Glutamatergic neuron (in vitro differentiated cells): ENCODE measurements at places on chromosomes 3 and 15.

- DNase-seq = no peak
- H3K27ac ChIP-seq = no peak overlapping the region
- H3K4me3 ChIP-seq = no peak overlapping the region
- H3K27me3 ChIP-seq = no peaks in the 10 kb centered on the region
- no peaks in the 10 kb centered on the region for H3K4me1 ChIP-seq
- no peaks in the 10 kb centered on the region for H3K36me3 ChIP-seq
Measured at GRCh38 chr3:99579246-99579645, 59.1 kb upstream of the COL8A1 start.

- H3K4me3 ChIP-seq = no peak overlapping the region
- H3K27me3 ChIP-seq = no peaks in the 10 kb centered on the region
- no peak overlapping the region for H3K27ac ChIP-seq
- H3K4me1 ChIP-seq = no peaks in the 10 kb centered on the region
Measured at GRCh38 chr3:120203016-120203415, 82.0 kb downstream of the GPR156 start.

- H3K27ac ChIP-seq = no peak overlapping the region
- H3K36me3 ChIP-seq = no peaks in the 10 kb centered on the region
- DNase-seq = no peak
Measured at GRCh38 chr3:36776436-36776835, 12.1 kb upstream of the DCLK3 start.

DNA sequence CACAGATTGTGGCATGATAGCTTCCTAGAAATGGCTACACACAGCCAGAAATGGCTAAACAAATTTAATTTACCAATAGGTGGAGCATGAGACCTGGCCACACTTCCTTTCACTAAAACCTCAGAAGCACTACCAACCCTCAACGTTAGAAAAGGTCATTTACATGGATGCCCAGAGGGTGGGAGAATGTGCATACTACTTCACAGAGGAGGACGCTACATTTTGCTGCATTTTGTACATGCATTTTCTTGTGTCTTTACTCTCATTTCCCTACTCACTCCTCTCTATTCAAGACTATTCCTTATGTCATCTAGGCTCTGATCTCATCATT, 40.1 kb downstream of the C2CD4B start:
- H3K27ac ChIP-seq = no peak overlapping the region
- H3K36me3 ChIP-seq = peaks cover 10% of the 10 kb centered on the region
- no peaks in the 10 kb centered on the region for H3K27me3 ChIP-seq
- H3K4me3 ChIP-seq = no peak overlapping the region
- no peak for DNase-seq
- no peaks in the 10 kb centered on the region for H3K4me1 ChIP-seq

- peaks cover 20% of the 10 kb centered on the region for H3K36me3 ChIP-seq
- H3K27me3 ChIP-seq = peaks cover 5% of the 10 kb centered on the region
- DNase-seq = no peak
- H3K4me1 ChIP-seq = no peaks in the 10 kb centered on the region
- H3K27ac ChIP-seq = no peak overlapping the region
- H3K4me3 ChIP-seq = no peak overlapping the region
Measured at GRCh38 chr3:36677331-36678007, 86.9 kb downstream of the DCLK3 start.

DNA sequence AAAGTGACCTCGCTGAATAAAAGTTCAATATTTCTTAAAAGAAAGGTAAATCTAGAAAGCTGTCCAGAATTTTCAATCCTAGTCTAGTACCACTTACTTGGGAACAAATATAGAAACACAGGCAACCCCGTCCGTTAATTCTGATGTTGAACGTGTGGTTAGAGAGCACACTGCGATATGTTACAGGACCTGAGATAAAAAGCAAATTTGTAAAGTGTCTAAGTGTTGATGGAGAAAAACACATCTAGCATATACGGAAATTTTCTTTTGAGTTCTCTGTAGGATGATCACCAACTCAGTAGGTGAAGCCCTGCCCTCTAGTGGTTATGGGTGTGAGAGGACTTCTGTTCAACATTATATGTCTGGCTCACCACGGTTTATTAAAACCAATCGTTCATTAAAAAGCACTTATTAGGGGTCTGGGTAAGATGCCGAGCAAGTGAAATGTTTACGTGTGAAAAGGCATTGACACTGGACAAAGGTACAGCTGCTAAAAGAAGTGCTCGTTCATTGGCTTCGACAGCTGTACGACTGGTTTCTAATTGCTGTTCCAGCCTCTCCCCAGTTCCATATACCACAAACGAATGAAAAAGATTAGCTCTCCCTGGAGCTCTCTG, 1.0 kb upstream of the ATP2C1 start:
- peaks cover 7% of the 10 kb centered on the region for H3K27me3 ChIP-seq
- H3K4me3 ChIP-seq = peak overlapping the region; percentile 96
- DNase-seq = peak; percentile 50
- H3K27ac ChIP-seq = peak overlapping the region; percentile 97
- H3K4me1 ChIP-seq = peaks cover 14% of the 10 kb centered on the region
- H3K36me3 ChIP-seq = no peaks in the 10 kb centered on the region

GRCh38 chr15:69929905-69930630, 167.6 kb downstream of the TLE3 start:
- peaks cover 1% of the 10 kb centered on the region for H3K27me3 ChIP-seq
- H3K27ac ChIP-seq = no peak overlapping the region
- H3K4me1 ChIP-seq = no peaks in the 10 kb centered on the region

GRCh38 chr3:196055683-196056270, 26.1 kb downstream of the TFRC start:
- DNase-seq = no peak
- H3K27me3 ChIP-seq = no peaks in the 10 kb centered on the region
- H3K27ac ChIP-seq = no peak overlapping the region
- H3K4me3 ChIP-seq = no peak overlapping the region
- no peaks in the 10 kb centered on the region for H3K4me1 ChIP-seq
- no peaks in the 10 kb centered on the region for H3K36me3 ChIP-seq

GRCh38 chr3:183159333-183159732, 3.2 kb downstream of the LAMP3 start:
- DNase-seq = no peak
- H3K27ac ChIP-seq = no peak overlapping the region
- H3K4me3 ChIP-seq = no peak overlapping the region
- no peaks in the 10 kb centered on the region for H3K4me1 ChIP-seq
- peaks cover 7% of the 10 kb centered on the region for H3K36me3 ChIP-seq
- peaks cover 9% of the 10 kb centered on the region for H3K27me3 ChIP-seq

- H3K27me3 ChIP-seq = no peaks in the 10 kb centered on the region
- no peaks in the 10 kb centered on the region for H3K4me1 ChIP-seq
- no peak overlapping the region for H3K4me3 ChIP-seq
- H3K36me3 ChIP-seq = no peaks in the 10 kb centered on the region
- DNase-seq = no peak
- H3K27ac ChIP-seq = no peak overlapping the region
Measured at GRCh38 chr15:50016951-50017350, 102.1 kb downstream of the ATP8B4 start.

GRCh38 chr3:115710799-115711198, 87.5 kb downstream of the GAP43 start:
- H3K27ac ChIP-seq = peak overlapping the region; percentile 71
- H3K4me3 ChIP-seq = peak overlapping the region; percentile 63
- H3K27me3 ChIP-seq = peaks cover 13% of the 10 kb centered on the region
- H3K36me3 ChIP-seq = no peaks in the 10 kb centered on the region
- DNase-seq = no peak

DNA sequence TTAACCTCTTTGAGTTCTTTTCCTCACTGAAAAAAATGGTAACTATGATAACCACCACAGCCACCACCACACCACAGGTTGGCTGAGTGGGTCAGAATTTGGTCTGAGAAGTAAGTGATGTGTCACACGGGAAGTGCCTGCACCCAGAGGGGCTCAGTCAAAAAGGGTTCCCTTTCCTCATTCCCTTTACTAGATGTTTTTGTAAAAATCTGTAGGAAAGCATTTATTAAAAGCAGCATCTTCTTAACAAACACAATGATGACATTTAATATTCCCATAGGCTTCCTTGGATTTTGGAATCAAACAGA, 23.2 kb downstream of the CFAP92 start:
- H3K36me3 ChIP-seq = no peaks in the 10 kb centered on the region
- H3K4me3 ChIP-seq = no peak overlapping the region
- DNase-seq = no peak
- H3K27me3 ChIP-seq = peaks cover 1% of the 10 kb centered on the region
- no peaks in the 10 kb centered on the region for H3K4me1 ChIP-seq

DNA sequence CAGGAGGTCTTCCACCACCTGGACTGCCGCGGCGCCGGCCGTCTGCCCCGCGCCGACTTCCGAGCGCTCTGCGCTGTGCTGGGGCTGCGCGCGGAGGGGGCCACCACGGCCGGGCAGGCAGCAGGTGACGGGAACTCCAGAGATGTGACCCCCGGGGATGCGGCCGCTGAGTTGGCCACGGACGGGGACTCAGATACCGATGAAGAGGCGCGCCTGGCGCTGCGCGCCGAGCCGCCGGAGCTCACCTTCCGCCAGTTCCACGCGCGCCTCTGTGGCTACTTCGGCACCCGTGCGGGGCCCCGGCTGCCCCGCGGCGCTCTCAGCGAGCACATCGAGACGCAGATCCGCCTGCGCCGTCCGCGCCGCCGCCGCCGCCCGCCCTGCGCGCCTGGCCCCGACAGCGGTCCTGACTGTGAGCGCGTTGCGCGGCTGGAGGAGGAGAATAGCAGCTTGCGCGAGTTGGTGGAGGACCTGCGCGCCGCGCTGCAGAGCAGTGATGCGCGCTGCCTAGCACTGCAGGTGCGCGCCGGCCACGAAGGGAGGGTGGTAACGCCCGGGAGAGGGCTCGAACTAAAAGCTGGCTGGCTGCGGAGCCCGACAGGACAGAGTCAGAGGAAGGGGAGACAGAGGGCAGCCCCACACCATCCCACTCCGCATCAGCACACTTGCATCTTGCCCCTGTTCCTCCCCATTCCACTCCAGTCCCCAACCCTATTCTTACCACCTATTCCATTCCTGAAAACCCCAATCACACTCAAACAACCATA, 885 bp downstream of the EFCC1 start:
- H3K4me1 ChIP-seq = peaks cover 11% of the 10 kb centered on the region
- peaks cover 26% of the 10 kb centered on the region for H3K27me3 ChIP-seq
- peaks cover 11% of the 10 kb centered on the region for H3K36me3 ChIP-seq

DNA sequence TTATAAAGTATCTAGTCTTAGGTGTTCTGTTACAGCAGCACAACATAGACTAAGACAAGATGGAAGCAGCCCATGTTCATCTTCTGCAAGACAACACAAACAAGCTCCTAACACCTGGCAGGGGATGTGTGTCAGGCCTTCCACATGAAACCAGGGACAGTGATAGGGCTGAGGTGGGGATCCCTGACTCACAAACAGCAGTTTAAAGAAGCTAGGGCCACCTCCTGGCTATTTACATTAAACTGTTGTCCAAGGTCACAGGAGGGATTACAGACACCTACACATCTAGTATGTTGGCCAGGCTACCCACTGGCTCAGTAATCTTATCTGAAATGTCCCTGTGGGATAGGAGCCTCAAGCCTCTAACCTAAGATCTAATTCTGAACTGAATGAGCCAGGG, 211.3 kb downstream of the MINAR1 start:
- H3K4me3 ChIP-seq = no peak overlapping the region
- H3K4me1 ChIP-seq = no peaks in the 10 kb centered on the region
- H3K36me3 ChIP-seq = peaks cover 6% of the 10 kb centered on the region
- DNase-seq = no peak
- no peak overlapping the region for H3K27ac ChIP-seq

DNA sequence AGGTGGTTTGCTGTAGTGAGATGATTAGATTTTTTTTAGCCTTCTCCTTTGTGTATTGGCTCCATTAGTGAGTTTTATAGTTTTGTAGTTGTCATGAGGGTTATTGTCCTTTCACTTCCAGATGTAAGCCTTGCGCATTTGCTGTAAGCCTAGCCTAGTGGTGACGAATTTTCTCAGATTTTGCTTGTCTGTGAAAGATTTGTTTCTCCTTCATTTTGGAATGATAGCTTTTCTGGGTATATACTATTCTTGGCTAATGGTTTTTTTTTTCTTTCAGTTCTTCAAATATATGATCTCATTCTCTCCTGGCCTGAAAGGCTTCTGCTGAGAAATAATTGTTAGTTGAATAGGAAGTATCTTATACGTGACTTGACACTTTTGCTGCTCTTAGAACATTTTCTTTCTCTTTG, 166.5 kb upstream of the THRB start:
- H3K4me3 ChIP-seq = no peak overlapping the region
- no peaks in the 10 kb centered on the region for H3K36me3 ChIP-seq
- H3K4me1 ChIP-seq = no peaks in the 10 kb centered on the region
- DNase-seq = no peak
- peaks cover 1% of the 10 kb centered on the region for H3K27me3 ChIP-seq

DNA sequence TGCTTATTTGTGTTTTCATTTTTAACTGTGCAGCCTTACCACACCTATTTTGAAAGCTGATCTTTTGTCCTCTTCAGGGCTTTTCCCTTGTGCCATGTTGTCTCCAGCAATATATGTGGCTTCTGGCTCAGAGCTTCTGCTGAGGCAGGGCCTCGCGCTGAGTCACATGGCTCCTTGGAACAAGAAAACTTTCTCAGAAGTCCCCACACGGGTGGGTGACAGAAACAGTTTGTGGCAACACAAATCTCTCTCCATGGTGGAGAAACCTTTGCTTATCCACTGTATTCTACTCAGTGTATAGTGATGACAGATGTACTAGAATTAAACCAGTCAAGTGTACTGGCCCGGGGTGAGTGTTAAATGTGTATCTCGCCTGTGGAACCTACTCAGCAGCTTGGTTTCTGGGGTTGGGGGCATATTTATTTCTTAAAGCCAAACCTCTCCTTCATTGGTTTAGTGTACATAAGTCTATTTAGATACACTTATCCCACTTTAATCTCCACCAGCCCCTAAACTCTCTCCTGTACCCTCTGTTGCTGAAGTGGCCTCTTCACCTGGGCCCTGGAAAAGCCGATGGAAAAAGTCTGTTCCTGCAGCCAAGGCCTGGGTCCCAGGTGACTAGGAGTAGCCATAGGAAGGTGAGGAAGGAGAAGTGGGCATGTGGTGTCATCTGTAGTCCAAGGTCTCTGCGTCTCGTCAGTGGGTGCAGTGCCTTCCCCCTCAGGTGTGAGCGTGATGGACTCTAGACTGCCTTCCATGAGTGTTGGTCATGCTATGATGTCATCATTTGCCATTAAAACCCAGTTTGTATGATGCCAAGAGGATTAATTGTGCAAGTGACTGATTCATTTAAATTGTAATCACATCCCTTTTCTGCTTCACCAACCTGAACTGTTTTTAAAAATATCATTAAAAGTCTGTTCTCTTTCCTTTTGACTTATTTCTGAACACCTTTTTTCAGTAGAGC, 3.2 kb upstream of the FBXL22 start:
- peaks cover 2% of the 10 kb centered on the region for H3K27me3 ChIP-seq
- peaks cover 13% of the 10 kb centered on the region for H3K36me3 ChIP-seq
- no peak overlapping the region for H3K27ac ChIP-seq
- no peak overlapping the region for H3K4me3 ChIP-seq
- peaks cover 6% of the 10 kb centered on the region for H3K4me1 ChIP-seq

- H3K4me1 ChIP-seq = no peaks in the 10 kb centered on the region
- no peak for DNase-seq
- peaks cover 2% of the 10 kb centered on the region for H3K27me3 ChIP-seq
- H3K27ac ChIP-seq = no peak overlapping the region
Measured at GRCh38 chr3:64379221-64379620, 154.0 kb upstream of the PRICKLE2 start.

DNA sequence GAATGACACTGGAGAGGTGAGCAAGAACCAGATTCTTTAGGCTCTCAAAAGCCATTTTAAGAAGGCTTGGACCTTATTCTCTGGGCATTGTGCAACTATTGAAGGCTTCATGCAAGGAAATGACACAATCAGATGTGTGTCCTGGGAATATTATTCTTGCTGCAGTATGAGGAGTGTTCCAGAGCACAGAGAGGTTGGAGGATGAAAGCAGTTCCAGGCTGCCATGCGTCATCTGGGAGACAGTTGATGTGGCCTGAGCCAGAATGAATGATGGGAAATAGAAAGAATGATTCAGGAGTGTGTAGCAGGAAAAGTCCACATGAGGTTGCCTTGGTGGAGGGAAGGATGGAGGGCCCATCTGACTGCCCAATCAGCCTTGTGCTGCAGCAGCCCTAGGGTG, 123.1 kb downstream of the CHCHD6 start:
- H3K4me1 ChIP-seq = no peaks in the 10 kb centered on the region
- H3K27me3 ChIP-seq = no peaks in the 10 kb centered on the region
- no peak overlapping the region for H3K4me3 ChIP-seq
- peaks cover under 1% of the 10 kb centered on the region for H3K36me3 ChIP-seq
- no peak overlapping the region for H3K27ac ChIP-seq
- DNase-seq = no peak
